Stimulated activated CD8-positive, alpha-beta memory T cell treated with anti-CD3 and anti-CD28 coated beads, Interleukin-7, amount 100 ng/mL, for 24 hours (primary cell): ENCODE measurements at places on chromosomes 2 and 18.

GRCh38 chr2:188181067-188181838, 110.4 kb upstream of the GULP1 start:
- no peak for DNase-seq

- DNase-seq, result no peak
Observed at GRCh38 chr2:31675485-31675901, 94.8 kb upstream of the SRD5A2 start.

DNA sequence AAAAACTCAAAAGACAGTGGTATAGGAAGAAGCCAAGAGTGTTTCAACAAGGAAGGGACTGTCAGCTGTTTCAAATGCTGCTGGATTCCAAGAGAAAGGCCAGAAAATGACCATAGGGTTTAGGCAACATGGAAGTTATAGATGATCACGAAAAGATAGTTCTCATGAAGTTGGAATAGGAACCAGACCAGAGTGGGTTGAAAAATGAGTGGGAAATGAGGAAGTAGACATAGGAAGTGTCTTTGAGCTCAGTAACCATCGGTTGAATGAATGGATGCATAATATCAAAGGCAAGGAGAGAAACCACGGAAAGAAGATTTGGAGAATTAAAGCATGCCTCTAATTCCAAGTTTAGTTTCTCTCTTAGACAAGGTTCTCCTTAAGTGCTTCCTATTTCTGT, 1.3 kb downstream of the NCAPH start:
- DNase-seq, result no peak

DNA sequence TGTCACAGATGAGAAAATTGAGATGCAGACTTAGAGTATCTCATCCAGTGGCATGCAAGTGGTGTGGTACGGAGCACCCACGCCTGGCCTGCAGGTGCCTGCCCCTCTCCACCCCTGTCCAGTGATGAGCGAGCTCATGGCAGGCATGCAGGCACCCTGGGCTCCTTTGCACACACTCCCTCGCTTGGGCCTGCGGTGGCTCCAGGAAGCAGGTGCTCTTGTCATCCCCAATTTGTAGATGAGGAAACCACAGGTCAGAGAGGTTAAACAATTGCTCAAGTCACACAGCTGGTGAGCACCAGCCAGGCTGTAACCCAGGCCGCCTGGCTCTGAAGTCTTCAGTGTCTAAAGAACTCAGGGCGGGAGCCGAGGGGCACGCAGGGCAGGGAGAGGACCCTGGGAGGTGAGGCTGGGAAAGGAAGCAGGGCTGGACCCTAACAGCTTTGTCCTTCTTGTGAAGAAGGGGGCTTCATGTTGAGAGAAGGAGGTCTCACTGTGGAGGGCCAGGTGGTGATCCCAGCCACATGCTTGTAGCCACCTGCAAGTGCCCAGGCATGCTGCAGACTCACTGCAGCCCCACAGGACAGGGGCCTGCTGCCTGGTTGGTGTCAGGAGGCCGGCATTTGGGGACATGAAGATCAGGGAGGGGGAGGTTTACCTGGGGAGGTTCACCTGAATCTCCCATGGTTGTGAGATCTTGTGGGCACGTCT, 166.2 kb downstream of the SH3RF3 start:
- no peak for DNase-seq

- DNase-seq, result no peak
Observed at GRCh38 chr18:56593906-56594305, 44.5 kb downstream of the TXNL1 start.

DNA sequence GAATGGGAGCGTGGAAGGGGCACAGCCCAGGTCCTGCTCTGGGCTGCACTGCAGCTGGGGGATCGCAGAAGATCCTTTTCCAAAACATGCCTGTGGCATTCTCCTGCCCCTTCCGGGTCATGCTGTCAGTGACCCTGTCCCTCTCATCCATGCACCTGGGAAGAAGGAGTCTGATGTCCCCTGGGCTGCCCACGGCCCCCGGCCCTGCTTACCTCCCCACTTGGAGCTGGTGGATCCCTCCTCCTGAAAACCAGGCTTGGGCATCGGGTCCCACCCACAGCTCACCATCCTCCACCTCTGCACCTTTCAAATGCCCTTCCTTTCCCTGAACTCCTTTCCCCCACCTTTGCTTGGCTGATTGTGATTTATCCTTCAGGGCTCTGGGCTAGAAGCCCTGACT, 11.8 kb downstream of the INHBB start:
- DNase-seq, result no peak

- no peak for DNase-seq
Observed at GRCh38 chr18:10216791-10217190, 237.6 kb upstream of the APCDD1 start.

DNA sequence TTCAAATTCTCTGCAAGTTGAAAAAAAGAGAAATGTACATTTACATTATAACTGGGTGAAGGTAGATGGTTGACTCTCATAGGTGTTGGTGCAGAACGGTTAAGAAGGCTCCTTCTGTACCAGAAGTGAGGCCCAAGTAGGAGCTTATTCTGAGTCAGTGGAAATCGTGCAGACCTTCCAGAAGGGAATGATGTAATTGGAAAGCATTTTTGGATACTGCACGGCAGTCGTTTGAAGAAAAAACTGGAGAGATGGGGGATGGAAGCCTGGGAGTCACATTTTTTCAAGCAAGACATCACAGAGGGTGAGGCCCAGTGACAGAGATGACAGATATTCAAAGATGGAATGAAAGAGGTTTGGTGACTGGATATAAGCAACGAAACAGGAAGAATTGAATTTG, 39.4 kb downstream of the HRH4 start:
- DNase-seq, result no peak

- no peak for DNase-seq
Observed at GRCh38 chr2:145332210-145332898, 812.4 kb upstream of the ZEB2 start.

GRCh38 chr2:108115868-108116267, 123.9 kb upstream of the SULT1C3 start:
- DNase-seq, result no peak

GRCh38 chr18:62602706-62603105, 79.9 kb downstream of the ZCCHC2 start:
- no peak for DNase-seq

DNA sequence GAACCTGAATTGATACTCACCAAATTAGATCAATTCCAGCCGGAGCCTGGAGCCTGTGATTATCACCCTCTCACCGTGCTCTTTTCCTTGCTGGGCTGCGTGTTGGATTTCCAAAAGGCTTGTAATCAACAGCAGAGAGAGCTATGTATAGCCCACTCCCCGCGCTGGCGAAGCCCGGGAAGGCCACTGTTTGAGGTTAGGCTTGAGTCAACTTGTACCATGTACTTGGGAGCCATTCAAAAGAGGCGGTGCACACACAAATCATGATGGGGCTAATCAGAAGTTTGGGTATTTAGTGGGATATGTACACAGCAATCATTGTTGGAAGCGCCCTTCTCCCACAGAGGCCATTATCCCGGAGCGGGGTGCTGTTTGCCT, 151.6 kb downstream of the GLI2 start:
- no peak for DNase-seq

DNA sequence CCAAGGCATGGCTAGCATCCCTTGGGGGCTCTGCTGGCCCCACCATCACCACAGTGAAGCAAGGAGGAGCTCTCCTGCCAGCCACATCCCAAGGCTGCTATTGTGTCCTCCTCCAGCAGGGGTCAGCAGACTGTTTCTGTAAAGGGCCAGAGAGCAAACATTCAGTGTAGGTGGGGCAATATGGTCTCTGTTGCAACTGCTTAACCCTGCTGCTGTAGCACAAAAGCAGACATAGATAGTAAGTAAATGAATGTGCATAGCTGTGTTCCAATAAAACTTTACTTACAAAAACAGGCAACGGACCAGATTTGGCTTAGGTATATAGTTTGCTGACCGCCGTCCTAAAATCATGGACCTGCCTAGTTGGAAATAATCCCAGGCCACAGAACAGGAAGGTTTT, 36.4 kb upstream of the ZBTB7C start:
- DNase-seq, result peak; percentile 58
